NCI-H748 treated with DMSO at 0.1 percent for 48 hours (cell line): ENCODE measurements at places on chromosomes 5 and 9.

DNA sequence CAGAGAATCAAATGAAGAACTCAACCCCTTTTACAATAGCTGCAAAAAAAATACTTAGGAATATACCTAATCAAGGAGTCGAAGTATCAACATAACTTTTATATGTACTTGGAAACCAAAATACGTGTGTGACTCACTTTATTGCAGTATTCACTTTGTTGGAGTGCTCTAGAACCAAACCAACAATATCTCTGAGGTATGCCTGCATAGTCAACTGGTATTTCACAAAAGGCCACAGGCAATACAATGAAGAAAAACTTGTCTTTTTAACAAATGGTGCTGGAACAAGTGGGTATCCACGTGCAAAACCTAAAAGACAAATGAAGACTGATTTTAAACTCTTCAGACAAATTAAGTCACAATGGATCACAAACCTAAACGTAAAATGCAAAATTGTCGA is 385.7 kb downstream of the TLE1 start:
- no peak for DNase-seq

GRCh38 chr9:12961276-12961809 is 186.5 kb downstream of the LURAP1L start:
- no peak for DNase-seq

- DNase-seq, result no peak
These were observed 161.8 kb downstream of the ICE1 start for GRCh38 chr5:5584236-5584745.

GRCh38 chr5:66080664-66081063 is 63.4 kb upstream of the SREK1 start:
- DNase-seq, result no peak

GRCh38 chr5:73921741-73922140 is 295.7 kb downstream of the ARHGEF28 start:
- DNase-seq, result no peak

GRCh38 chr5:65018763-65019162 is 250.0 kb downstream of the CWC27 start:
- DNase-seq, result no peak

DNA sequence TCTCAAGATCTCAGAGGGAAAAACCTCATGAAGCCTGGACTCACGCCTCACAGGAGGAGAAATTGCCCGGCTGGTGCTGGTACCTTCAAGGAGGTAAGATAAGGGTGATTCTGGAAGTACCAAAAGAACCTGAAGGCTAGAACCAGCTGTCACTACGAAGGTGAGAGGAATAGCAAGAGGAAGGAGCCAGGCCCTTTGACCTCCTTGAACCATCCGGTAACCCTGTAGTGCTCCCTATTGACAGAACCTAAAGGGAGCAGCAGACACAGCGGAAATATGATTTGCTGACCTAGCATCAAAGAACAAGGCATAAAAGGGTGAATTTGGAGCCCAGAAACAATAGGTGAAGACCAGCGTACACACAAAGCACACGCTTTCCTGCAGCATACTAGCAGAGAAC is 92.2 kb downstream of the DOCK8 start:
- DNase-seq, result no peak

DNA sequence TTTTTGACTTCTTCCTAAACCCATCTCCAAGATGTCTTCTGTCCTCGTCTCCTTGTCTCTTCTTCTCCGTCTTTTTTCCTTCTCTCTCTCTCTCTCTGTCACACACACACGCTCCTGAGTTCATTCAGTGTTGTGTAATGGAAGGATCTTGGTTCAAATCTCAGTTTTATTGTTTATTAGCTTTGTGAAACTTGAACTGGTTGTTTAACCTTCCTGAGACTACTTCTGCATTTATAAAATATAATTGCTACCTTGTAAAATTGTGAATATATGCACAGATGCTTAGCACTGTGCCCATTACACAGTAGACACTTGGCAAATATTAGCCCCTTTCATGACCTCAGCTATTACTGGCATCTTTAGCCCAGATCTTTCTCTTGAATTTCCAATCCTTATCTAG is 2.4 kb upstream of the NADK2 start:
- no peak for DNase-seq
